Fibroblast of lung (primary cell): ENCODE measurements at places on chromosomes 16 and 17. TPM values are rescaled to one million over a fixed set of nuclear protein-coding genes. Genes with fewer than 3 reads are reported as not detected.

The GRB7 gene
- total RNA-seq: under 0.01 and 0.77 TPM in 2 replicates

The WSCD1 gene
- 0.51 and 0.83 TPM in 2 replicates for total RNA-seq

The SBK1 gene
- under 0.01 TPM in 2 replicates for total RNA-seq

The SMIM22 gene
- not detected in 2 replicates for total RNA-seq

The CNTD1 gene
- total RNA-seq: 0.26 and 0.66 TPM in 2 replicates

The CA4 gene
- total RNA-seq: under 0.01 TPM in 1 of 2 replicates, not detected in the other

The IL32 gene
- 4.4 and 5.1 TPM in 2 replicates for total RNA-seq

The SLC6A4 gene
- total RNA-seq: under 0.01 TPM in 1 of 2 replicates, not detected in the other

The FZD2 gene
- 14.6 and 20.3 TPM in 2 replicates for total RNA-seq

The ARHGAP44 gene
- total RNA-seq: 1.5 and 1.7 TPM in 2 replicates

The TERF2IP gene
- 46.0 and 54.7 TPM in 2 replicates for total RNA-seq

The ASGR1 gene
- total RNA-seq: 0.66 and 0.77 TPM in 2 replicates

The KRT24 gene
- not detected in 2 replicates for total RNA-seq

The CACNG5 gene
- not detected in 2 replicates for total RNA-seq

The USP36 gene
- total RNA-seq: 16.7 and 18.3 TPM in 2 replicates

The PLLP gene
- not detected in 2 replicates for total RNA-seq

The OR1D2 gene
- not detected in 2 replicates for total RNA-seq

The CDRT15 gene
- total RNA-seq: not detected in 2 replicates

The QRICH2 gene
- 4.3 and 4.6 TPM in 2 replicates for total RNA-seq

The SOCS1 gene
- 13.6 and 21.1 TPM in 2 replicates for total RNA-seq

The C17orf50 gene
- not detected in 2 replicates for total RNA-seq

The ANKRD40 gene
- 34.4 and 34.5 TPM in 2 replicates for total RNA-seq

The PRDM7 gene
- total RNA-seq: not detected in 2 replicates

The SMIM36 gene
- not detected in 2 replicates for total RNA-seq

The RBBP6 gene
- total RNA-seq: 16.4 and 16.8 TPM in 2 replicates

The TNS4 gene
- total RNA-seq: under 0.01 TPM in 1 of 2 replicates, not detected in the other

The MRPL45 gene
- total RNA-seq: 34.7 and 35.4 TPM in 2 replicates

The NUPR1 gene
- total RNA-seq: 59.3 and 87.0 TPM in 2 replicates

The CDR2 gene
- total RNA-seq: 53.7 and 73.8 TPM in 2 replicates

The RDM1 gene
- under 0.01 and 0.83 TPM in 2 replicates for total RNA-seq

The ETV4 gene
- total RNA-seq: 0.33 and 0.51 TPM in 2 replicates

The RNF222 gene
- not detected in 2 replicates for total RNA-seq

The ABCA6 gene
- total RNA-seq: 12.9 and 23.1 TPM in 2 replicates

The STUB1 gene
- 114 and 133 TPM in 2 replicates for total RNA-seq

The NTN3 gene
- 1.3 and 2.1 TPM in 2 replicates for total RNA-seq

The SLC13A5 gene
- total RNA-seq: not detected in 2 replicates

The NLRC5 gene
- 23.6 and 43.6 TPM in 2 replicates for total RNA-seq

The KRTAP4-1 gene
- not detected in 2 replicates for total RNA-seq

The NOTUM gene
- 0.50 and 0.51 TPM in 2 replicates for total RNA-seq

The LDHD gene
- total RNA-seq: 1.0 and 4.5 TPM in 2 replicates

The GPATCH8 gene
- 13.4 and 19.3 TPM in 2 replicates for total RNA-seq

The PIK3R5 gene
- not detected in 2 replicates for total RNA-seq
